ENCODE measurements at places on chromosomes 3 and 15.

DNA sequence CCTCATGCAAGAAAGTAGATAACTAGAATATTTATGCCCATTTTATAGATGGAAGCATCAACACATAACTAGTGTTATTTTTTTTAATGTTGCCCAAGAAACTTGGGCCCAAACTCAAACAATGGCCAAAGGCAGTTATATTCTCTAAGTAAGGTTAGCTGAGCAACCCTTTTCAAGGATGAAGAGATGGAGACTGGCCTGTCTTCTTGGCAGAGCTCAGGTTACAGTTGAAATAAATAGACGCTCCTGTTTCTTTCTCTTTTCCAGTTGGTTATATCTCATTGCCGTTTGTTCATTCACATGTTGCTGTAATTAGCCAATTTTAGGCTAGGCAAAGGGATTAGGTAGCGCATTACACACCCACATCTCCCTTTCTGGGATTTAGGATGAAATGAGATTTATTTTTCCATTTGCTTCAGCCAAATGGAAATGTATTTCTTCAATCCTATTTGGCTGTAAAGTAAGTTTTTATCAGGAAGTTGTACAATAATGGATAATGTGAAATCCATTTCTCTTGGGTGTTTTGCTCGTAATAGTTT, 93.2 kb downstream of the CMSS1 start:
- no peak for DNase-seq

- no peak for DNase-seq
Measured at GRCh38 chr3:190320594-190321362, 1.5 kb downstream of the CLDN1 start.

DNA sequence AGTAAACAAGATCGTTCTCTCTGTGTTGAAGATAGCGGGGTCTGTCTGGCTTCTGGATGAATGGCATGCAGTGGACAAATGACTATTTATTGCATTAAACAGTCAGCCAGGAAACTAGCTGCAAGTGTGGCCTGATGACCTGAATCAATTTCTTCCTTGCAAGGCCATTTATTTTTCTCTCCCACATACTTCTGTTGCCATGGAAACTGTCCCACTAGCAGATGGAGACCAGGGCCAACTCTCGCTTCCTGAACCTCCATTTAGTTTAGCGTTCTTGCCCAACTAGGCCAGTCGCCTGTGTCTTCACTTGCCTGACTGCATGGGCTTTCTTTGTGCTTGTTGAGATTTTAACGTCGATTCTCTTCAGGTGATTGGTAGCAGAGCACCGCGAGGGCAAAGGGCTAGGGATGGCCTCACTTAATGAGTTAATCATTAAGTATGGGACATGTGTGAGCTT, 27.6 kb downstream of the LMCD1 start:
- no peak for DNase-seq

DNA sequence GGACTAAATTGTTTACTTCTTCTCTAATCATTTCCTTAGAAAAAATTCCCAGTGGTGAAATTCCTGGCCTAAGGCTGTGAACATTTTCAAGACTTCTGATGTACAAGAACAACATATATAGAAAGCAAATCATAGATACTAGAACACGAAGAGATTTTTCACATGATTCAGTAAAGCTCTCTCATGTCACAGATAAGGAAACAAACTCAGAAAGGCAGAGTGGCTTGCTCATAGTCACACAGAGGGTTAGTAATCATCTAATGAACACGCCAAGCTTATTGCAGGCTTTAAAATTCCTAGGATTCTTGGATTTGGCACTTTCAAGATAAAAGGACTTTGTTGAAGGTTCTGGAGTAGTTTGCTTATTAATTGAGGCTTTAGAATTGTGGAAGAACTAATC, 26.2 kb downstream of the CRTAP start:
- DNase-seq: no peak

GRCh38 chr3:186566772-186567071, 417 bp downstream of the TBCCD1 start:
- DNase-seq: no peak

GRCh38 chr15:60626669-60627068, 147.7 kb upstream of the ICE2 start:
- DNase-seq: no peak

DNA sequence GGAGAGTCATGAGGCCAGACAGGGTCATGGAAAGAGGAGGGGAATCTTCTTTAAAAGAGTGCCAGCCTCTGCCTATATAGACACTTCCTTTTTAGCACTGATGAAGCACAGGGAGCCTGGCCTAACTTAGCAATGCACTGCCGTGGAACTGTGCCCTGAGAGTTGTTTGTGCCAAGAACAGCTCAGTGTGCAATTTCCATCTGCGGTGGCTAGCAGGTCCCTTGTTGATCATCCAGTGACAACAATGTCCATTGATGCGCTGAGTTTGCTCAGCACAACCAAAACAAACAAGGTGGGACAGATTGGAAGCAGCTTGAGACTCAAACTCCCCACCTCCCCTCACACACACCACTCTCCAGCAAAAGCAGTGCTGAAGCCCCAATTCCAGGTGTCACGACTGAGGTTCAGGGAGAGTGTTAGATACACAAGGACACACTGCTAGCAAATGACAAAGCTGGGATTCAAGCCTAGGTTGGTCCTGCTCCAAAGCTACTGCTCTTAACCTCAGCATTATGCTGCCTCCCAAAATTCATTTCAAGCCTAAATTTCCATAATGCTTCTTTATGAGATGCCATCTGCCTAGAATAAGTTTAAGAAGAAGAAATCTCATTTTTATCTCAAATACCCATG, 316.6 kb upstream of the UBE2E2 start:
- no peak for DNase-seq

DNA sequence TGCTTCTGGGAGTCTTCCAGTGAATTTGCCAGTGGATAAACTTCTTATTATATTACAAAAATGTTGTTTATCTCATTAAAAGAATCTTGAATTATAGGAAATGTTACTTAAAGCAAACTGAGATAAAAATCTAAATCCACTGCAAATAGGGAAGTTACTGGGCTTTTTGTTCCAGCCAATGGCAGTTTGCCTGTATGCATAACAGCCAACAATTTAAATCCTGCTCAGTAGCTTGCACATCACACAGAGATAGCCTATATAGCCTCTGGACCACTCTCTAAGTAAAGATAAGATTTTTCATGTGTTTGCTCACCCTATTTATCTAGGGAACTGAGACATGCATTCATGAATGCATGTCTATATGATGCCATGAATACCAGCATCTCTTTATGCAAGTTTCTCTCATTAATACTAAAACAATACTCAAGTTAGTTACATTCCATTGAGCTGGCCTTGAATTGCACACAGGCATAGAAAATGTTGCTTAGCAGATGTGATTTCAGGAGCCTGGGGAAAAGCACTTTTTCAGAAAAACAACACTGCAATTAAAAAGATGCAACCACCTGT, 92.1 kb upstream of the GPR149 start:
- DNase-seq: no peak

- no peak for DNase-seq
Measured at GRCh38 chr3:21543380-21544075, 207.5 kb downstream of the ZNF385D start.

All from GDM1 (cell line).